ENCODE measurements at places on chromosomes 16 and 17. TPM values are rescaled to one million over a fixed set of nuclear protein-coding genes. Genes with fewer than 3 reads are reported as not detected.

Gene TP53TG3B
- polyA plus RNA-seq: not detected

Gene EXOC3L1
- not detected for polyA plus RNA-seq

Gene SOX8
- 0.48 TPM for polyA plus RNA-seq

Gene MYOCD
- polyA plus RNA-seq: not detected

Gene CUEDC1
- not detected for polyA plus RNA-seq

Gene KRTAP2-3
- not detected for polyA plus RNA-seq

Gene CHST5
- not detected for polyA plus RNA-seq

Gene C16orf96
- 0.05 TPM for polyA plus RNA-seq

Gene COL1A1
- polyA plus RNA-seq: 0.74 TPM

Gene GPR139
- polyA plus RNA-seq: not detected

Gene GJC1
- polyA plus RNA-seq: 0.15 TPM

Gene SLC16A6
- 0.33 TPM for polyA plus RNA-seq

Gene MGAT5B
- not detected for polyA plus RNA-seq
